Cerebellar cortex (tissue), 1 donor: ENCODE measurements at places on chromosomes 12 and 14.
A peak's percentile ranks its signal among the peaks of the same experiment; 100 is the strongest.

GRCh38 chr12:34397591-34398365 is 375.5 kb downstream of the ALG10 start:
- DNase-seq, result no peak

DNA sequence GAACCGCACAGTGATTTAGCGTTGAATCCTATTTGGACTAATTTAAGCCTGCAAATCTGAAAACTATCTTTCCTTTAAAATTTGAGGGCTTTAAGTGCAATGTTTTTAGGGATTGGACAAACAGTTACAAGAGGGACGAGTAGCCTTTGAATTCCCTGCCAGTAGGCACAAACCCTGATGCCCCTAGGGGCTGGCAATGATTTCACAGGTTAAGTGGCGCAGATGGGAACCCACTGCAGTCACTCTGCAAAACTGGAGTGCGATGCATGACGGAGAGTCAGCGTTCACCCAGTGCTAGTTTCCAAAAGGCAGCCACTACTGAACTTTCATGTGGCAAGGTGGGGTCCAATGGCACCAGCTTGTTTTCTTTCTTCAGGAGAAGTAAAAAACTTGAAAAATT is 99.4 kb upstream of the FRMD6 start:
- no peak for DNase-seq

GRCh38 chr12:5222011-5222461 is 178.4 kb downstream of the KCNA5 start:
- DNase-seq, result peak; percentile 50

DNA sequence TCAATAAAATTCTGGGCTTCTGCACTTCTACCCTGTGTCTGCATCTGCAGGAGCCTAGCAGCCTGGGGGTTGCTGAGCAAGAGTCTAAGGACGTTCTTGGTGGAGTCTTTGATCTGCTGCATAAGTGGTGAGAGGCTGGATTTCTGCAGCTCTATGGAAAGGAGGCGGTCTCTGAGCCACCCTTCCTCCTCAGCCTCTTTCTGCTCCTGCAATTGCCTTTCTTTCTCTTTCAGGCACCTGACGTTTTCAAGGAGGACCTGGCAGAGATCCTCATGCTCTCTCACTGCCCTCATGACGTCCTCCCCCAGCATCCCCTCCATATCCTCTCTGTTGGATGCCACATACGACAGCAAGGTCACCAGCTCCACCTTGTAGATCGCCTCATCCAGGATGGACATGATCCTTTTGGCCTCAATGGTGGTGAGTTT is 13.6 kb upstream of the TPCN1 start:
- DNase-seq, result no peak

GRCh38 chr12:104056419-104056972 is 6.5 kb upstream of the GLT8D2 start:
- DNase-seq, result no peak

GRCh38 chr14:92568621-92569479 is 55.3 kb downstream of the RIN3 start:
- no peak for DNase-seq

DNA sequence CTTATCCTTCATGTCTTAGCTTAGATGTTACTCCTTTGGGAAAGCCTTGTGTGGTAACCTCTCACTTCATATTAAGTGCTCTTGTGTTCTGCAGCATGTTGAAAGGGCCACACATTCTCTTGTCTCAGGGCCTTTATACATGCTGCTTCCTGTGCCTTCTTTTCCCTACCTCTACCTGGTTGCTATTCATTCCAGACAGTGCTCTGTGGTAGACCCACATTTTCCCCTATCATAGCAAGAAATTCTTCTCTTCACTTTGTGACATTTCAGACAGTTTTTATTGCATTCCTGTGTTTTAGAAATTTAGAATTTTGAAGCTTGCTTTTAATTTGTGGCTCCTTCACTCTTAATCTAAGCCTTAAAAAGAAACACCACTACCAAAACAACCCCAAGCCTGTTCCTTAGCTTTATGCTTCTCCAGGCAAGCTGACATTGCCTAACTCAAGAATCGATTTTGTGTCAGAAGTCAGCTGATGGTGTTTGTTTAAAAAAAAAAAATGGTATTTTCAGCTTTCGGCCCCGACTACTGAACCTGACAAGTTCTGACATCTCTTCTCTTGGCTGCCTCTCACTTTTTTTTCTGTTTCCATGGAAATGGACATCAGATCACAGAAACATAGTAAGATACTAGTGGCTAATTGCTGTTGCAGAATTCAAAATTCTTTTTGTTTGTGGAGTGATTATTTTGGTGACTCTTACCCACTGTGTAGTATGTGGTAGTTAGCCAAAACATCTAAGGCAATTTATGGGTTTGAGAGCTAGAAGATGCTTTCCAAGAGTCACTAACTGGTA is 156.3 kb downstream of the NUBPL start:
- no peak for DNase-seq

- no peak for DNase-seq
Observed at GRCh38 chr12:90695415-90695814, 259.6 kb downstream of the CCER1 start.

GRCh38 chr12:9342614-9343353 is 134.6 kb upstream of the PZP start:
- DNase-seq, result no peak

DNA sequence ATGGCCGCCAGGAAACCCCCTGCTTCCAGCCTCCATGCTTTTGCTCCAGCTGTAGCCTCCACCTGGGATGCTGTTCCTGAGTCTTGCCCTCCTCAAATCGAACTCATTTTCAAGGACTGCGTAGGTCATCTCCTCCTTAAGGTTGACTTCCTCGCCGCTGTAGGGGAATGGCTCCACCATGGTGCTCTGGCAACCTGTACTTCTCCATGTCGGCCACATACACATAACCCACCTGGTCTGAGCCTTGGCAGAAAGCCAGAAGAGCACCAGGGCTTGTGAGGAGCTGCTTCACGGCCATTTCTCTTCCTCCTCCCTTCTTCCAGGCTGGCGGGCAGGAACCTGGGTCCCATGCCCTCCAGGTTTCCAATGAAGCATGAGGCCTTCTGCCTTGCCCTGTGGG is 36.7 kb upstream of the BEGAIN start:
- DNase-seq, result no peak

GRCh38 chr14:28482251-28483040 is 284.1 kb upstream of the FOXG1 start:
- no peak for DNase-seq

- DNase-seq, result no peak
Observed at GRCh38 chr14:97298331-97298730, 501.1 kb downstream of the VRK1 start.

DNA sequence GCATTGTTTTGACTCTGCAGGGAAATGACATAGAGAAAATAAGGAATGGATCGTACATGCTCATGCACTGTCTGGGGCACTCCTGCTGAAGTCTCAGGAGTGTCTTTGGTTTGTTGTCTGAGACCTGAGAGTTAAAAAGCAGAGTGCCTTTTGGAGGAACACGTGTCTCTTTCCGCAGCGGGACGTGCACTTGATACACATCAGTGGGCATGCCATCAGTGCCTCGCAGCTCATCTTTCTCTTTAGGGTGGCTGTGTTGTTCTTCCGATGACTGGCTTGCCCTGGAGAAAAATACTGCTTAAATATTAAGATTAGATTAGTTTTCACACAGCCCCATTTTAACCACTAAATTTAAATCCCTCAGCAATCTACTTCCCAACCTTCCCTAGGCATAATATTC is 835.9 kb downstream of the DIO2 start:
- peak; percentile 69 for DNase-seq

- peak; percentile 50 for DNase-seq
Observed at GRCh38 chr12:118060301-118061010, 523 bp downstream of the WSB2 start.

DNA sequence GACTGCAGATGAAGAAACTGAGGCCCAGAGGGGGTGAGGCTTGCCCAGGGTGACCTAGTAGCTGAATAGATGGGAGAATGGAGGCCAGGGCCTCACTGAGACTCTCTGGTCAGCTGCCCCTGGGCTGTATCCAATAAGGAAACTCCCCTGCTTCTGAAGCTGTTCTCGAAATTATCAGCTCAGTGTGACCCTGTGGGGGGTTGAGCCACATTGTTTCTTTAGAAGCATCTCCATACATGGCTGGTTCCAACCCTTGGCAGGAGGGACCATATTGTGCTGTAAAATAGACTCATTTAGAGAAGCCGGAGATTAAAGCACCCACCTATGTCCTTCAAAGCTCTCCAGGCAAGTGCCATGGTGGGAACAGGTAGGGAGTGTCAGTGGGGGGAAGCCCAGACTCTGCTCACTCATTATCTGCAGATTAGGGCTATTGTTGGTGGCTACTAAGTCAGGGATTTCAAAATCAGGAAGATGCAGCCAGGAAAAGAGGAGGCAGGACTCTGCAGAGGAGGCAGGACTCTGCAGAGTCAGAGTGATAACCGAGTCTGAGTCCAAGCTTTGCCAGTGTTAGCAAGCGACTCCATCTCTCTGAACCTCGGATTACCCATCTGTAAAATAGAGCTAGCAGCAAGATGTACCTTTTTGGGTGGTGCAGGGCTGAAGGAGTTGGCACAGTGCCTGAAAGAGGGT is 3.5 kb downstream of the SERPINA5 start:
- no peak for DNase-seq

GRCh38 chr12:103169-103981 is 36.8 kb downstream of the IQSEC3 start:
- DNase-seq, result no peak

- DNase-seq, result no peak
Observed at GRCh38 chr12:113165521-113166450, 16.3 kb downstream of the CFAP73 start.

GRCh38 chr12:49342914-49343731 is 3.6 kb upstream of the DNAJC22 start:
- DNase-seq, result peak; percentile 41

DNA sequence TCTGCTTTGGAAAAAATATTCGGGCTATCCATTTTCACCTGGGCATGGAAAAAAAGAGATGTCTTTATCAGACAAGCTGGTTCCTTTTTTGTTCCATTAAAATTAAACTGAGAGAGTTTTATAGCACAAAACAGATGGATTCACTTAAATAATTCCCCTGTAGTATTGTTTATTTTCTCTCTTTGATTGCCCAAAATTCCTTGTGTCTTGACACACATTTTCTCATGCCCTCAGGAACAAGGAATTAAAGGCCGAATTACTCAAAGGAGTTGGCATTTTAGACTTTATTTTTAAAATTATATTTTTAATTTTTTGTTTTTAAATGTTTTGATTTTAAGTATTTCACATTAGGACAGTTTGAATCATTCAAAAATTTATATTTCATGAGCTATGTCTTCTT is 69.6 kb upstream of the SLCO1C1 start:
- DNase-seq, result no peak

DNA sequence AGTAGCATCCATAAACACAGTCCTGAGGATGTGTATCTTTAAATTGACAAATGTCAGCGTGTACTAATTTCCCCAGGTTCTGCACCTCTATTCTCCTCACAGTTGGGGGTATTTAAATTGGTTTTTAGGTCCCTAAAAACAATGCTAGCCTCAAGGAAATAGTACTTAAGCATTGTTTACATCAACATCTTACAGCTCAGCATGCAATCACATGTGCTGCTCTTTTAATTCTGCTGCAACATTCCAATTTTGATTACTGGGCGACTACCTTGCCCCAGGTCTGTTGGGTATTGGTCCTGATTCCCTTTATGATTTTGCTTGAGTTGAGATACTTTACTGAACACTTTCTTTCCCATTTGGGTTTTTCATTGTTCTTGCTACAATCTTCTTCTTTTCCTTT is 616.6 kb downstream of the CCER1 start:
- no peak for DNase-seq

- DNase-seq, result no peak
Observed at GRCh38 chr12:2689879-2690278, 104.9 kb upstream of the FKBP4 start.

DNA sequence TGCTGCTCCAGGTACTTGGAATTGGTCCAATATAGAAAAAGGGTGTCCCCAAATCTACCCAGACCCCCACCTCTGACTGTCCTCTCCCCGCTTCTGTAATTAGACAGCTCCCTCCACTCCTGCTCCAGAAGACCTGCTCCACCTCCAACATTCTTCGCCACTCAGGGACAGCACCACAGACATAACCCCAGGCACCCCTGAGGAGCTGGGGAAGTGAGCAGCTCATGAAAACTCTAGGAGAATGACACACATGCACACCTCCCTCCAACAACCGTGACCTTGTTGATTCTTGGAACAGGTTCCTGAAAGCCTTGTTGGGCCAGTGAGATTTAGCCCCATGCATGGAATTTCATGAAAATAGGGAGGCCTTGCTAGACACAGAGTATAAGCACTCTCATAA is 8.2 kb downstream of the KRT4 start:
- no peak for DNase-seq

DNA sequence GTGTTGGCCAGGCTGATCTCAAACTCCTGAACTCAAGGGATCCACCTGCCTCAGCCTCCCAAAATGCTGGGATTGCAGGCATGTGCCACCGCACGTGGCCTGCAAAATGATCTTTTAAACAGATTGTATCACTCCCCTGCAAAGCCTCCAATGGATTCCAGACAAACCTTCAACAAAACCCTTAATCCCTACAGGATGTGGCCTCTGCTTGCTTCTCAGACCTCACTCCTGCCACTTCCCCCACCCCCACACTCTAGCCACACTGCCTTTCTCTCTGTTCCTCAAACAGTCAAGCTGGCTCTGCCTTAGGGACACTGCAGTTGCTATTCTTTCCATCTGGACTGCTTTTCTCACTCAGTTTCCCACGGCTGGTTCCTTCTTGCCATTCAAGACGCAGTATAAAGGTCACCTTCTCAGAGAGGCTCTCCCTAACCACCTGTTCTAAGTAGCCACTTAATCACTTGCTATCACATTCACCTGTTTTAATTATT is 47.3 kb upstream of the TMED10 start:
- DNase-seq, result peak; percentile 54

GRCh38 chr12:12726555-12727093 is 9.5 kb downstream of the CDKN1B start:
- peak; percentile 39 for DNase-seq

DNA sequence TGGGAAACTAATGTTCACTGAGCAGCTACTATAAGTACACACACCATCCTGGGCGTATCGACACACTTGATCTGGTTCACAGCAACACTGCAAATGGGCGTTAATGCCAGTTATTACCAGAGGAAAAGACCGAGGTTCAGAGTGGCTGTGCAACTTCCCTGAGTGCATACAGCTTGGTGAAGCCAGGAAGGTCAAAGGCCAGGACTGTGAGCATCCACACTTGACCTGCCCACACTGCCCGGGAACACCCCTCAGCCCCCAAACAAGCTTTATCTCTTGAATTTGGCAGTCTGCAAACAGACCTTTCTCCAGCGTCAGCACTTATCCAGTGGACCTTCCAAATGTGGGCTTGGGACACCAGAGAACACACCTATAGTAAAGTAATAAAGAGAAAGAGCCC is 312.6 kb downstream of the BCL11B start:
- no peak for DNase-seq

- no peak for DNase-seq
Observed at GRCh38 chr12:6899427-6899826, 5.2 kb upstream of the LRRC23 start.

GRCh38 chr12:6974180-6974579 is 3.5 kb downstream of the EMG1 start:
- no peak for DNase-seq

DNA sequence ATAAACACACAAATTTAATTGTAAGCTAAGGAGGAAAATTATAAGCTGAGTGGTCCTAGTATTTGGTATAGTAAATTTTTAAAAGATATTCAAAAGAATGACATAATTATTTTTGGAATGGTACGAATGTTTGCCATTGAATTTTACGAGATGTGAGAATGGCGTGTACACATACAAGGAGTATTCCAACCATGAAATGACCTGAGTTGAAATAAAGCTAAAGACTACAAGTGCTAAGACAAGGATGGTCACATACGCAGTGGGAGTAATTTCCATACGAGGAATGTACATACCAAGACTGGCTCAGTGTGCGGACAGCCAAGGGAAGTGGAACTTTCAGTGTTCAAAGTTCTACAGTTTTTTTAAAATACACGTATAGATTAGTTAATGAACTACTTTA is 21.1 kb upstream of the ETV6 start:
- DNase-seq, result no peak
